Activated gamma-delta T cell treated with Interleukin-2 at 50 U/mL for 16 hours (primary cell): ENCODE measurements at places on chromosomes 6 and 20.

DNA sequence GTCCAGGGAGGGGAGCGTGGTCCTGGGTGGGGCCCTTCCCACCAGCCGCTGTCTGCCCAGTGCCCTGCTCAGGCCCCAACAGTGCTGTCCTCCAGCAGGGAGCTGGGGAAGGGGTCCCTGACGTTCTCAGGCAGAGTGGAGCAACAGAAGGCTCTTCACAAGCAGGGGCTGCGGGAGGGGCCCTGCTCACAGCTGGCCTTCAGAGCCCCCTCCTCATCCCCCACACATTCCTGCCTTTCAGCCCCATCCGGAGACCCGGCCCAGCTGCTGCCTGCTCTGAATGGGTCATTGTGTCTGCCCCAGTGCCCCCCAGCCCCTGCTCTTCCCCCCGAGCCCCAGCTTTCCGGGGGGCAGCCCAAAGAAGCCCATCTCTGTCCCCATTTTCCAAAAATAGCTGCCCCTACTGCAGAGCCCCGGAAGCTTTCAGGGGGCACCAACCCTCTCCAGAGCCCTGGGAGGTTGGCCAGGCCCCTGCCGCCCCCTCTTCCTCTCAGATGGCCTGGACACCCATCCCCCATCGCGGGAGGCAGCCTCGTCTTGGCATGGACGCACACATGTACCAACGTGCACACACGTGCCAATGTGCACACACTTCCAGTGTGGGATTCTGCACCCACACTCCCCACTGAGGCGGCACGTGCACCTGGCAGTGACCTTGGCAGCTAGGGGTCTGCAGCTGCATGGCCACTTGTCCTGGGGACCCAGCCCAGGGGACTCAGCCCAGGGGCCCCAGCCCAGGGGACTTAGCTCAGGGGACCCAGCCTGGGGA is 3.7 kb downstream of the COL20A1 start:
- no peak for DNase-seq

DNA sequence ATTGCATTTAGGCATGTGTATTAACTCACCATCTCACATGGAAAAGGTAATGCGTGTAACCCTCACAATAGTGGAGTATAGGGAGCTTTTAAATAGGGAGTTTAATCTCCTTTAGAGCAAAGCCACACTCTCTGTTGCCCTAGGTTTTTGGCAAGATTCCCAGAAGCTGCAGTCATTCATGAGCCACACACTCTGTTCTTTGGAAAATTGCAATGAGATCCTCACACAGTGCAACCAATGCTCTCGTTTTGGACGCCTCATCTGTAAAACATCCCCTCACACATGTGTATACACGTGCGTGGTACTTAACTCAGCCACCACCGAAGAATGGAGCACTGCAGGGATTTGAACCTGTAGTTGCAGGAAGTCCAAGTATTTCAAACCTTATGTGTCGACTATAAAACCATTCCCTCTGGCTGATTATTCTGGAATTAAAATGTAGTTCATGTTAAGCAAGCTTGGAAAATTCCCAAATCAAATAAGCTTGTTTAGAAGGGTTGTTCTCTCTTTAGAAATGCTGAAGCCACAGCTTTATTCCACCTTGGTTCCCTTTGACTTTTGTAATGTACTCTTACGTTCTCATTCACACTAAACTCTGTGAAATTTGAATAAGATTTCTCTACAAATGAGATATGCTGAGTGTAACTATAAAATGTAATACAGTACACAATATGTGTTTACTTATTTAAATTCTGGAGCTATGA is 489.8 kb upstream of the MANEA start:
- no peak for DNase-seq

GRCh38 chr20:36872852-36873251 is 3.1 kb upstream of the TLDC2 start:
- no peak for DNase-seq

- DNase-seq, result no peak
Measured at GRCh38 chr20:13002251-13002650, 6.5 kb upstream of the SPTLC3 start.

GRCh38 chr20:49484180-49485140 is 2.0 kb upstream of the KCNB1 start:
- DNase-seq, result peak; percentile 33

DNA sequence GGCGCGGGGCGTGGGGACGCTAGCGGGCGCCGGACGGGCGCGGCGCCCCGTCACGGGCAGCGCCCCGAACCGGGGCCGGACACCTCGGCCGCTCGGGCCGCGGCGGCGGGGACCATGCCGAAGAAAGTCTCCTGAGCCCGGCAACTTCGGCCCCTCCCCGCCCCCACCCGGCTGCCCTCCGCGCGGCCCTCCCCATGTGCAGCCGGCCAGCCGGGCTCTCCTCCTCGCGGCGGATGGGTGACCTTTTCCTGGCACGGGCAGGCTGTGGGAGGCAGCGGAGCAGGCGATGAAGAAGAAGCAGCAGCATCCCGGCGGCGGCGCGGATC is 278 bp downstream of the UST start:
- DNase-seq, result peak; percentile 25

DNA sequence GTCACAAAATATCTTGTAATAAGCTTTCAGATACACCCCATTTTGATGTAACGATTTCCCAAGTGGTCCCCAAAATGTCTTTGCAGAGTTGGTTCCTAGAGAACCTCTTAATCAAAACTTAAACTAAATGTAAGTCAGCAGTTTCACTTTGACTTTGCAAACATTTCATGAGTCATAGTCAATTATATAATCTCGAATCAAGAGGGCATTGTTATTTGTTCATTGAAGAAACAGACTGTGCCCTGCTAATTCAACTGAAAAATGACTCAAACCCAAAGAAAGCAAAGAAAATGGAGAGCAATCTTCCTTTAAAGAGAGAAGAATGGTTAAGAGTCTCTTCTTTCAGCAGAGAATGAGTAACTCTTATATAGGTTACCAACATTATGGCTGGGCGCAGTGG is 58.3 kb downstream of the IPCEF1 start:
- no peak for DNase-seq

DNA sequence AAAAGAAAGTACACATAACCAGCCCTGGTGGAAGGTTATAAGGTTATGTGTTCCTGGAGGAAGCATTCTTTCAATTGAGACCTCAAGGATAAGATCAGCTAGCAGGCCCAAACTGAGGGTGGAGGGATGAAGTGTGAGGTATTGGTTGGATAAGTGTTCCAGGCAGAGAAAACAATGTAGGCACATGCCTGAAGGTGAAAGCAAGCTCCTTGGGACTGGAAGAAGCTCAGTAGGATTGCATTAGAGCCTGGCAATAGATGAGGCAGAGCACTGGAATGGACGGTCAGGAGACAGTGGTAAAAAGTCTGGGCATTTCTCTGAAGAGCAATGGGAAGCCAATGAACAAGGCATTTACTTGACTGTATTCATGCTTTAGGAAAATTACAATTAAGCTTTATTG is 89.9 kb upstream of the SHLD1 start:
- no peak for DNase-seq

DNA sequence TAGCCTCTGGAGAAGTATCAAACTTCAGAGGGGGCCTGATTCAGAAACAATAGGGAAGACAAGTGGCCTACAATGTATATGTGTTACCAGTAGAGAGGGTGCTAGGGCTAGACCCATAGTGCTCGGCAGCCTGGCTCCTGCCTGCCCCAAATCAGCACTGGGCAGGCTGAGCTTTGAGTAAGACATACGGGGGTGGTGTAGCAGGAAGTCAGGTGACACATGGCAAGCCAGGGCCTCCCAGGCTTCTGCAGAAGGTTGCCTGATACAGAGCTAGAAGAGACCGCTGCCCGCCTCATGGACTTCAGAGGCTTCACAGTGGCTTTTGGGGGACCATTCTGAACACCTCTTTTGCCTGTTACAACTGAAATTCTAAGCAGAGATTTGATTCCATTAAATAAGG is 43.4 kb downstream of the RALY start:
- peak; percentile 51 for DNase-seq

- DNase-seq, result no peak
Measured at GRCh38 chr6:34242252-34243130, 5.8 kb downstream of the HMGA1 start.

GRCh38 chr6:155219299-155219698 is 44.5 kb upstream of the CLDN20 start:
- no peak for DNase-seq

DNA sequence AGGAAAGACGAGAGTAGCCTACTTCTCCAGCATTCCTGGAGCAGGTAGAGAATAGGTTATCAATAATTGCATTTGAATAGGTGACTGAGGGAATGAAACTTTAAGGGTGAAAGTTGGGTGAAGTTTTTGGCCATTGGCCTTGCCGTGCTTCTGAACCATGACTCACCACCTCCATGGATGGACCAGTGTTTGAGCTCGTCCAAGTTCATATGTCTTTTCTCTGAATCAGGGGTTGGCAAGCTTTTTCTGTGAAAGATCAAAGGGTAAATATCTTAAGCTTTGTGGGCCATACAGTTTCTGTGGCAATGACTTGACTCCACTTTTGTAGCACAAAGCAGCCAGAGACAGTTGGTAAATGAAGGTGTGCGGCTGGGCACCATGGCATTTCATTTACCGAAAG is 31.8 kb downstream of the SNRNP48 start:
- DNase-seq, result no peak

DNA sequence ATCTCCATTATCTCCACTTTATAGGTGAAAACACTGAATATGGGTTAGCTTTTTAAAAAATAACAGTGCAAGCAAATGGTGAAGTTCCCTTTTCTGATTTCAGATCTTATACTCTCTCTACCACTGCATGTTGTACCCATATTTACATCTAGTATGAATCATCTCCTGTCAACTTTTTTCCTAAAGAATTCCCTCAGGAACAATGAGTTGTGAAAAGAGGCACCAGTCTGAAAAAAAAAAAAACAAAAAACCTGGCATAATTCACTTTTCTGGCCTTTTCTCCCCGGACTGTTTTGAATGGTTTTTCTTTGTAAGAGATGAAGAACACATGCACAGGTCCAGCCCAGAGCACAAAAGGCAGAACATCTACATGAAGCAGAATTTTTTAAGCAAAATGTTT is 596.0 kb downstream of the COL12A1 start:
- DNase-seq, result no peak

DNA sequence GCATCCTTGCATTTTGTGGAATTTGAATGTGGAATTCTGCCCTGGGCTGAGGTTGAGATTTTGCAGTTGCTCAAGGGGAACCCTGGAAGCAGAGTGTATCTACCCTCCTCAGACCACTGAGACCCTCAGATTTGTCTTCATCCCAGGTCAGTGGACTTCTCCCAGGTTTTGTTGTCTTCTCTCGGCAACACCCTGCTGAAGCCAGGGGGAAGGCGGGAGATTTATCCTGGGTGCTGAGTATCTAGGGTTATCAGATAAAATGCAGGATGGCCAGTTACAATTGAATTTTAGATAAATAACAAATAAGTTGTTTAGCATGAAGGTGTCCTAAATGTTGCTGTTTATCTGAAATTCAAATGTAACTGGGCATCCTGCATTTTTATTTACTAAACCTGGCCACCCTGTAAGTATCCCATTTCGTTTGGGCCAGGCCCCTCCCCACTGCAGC is 43.0 kb downstream of the FGD2 start:
- DNase-seq, result no peak

- no peak for DNase-seq
Measured at GRCh38 chr6:19175023-19175422, 662.1 kb upstream of the ID4 start.
